ENCODE measurements at places on chromosomes 4 and X.
A peak's percentile ranks its signal among the peaks of the same experiment; 100 is the strongest.

GRCh38 chr4:78410676-78411075 lies 140.9 kb upstream of the ANXA3 start:
- DNase-seq: no peak

- no peak for DNase-seq
Measured at GRCh38 chrX:100316987-100317386, 93.1 kb downstream of the PCDH19 start.

- DNase-seq: no peak
Measured at GRCh38 chr4:102405821-102406401, 60.6 kb upstream of the SLC39A8 start.

- DNase-seq: no peak
Measured at GRCh38 chrX:11113731-11114130, 2.6 kb downstream of the HCCS start.

- DNase-seq: no peak
Measured at GRCh38 chr4:43103048-43103447, 210.5 kb downstream of the GRXCR1 start.

DNA sequence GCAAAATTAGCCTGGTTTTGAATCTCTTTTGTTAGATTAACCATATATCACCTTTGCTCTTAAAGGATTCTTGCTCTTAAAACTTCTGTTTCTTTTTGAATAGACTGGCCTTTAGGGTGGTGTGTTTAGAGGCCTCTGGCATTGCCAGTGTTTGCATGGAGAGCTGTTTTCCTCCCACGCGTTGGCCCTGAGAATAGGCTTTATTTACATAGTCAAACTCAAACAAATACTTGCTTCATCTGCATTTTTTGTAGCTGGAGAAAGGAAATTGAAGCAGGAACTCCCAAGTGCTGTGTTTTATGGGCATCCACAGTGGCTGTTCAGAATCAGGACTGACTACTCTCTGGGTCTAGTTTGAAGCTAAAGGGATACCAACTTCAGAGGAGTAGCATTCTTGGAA lies 2.7 kb downstream of the SHROOM2 start:
- DNase-seq: no peak

GRCh38 chrX:113522814-113523213 lies 682.2 kb upstream of the AMOT start:
- DNase-seq: no peak

DNA sequence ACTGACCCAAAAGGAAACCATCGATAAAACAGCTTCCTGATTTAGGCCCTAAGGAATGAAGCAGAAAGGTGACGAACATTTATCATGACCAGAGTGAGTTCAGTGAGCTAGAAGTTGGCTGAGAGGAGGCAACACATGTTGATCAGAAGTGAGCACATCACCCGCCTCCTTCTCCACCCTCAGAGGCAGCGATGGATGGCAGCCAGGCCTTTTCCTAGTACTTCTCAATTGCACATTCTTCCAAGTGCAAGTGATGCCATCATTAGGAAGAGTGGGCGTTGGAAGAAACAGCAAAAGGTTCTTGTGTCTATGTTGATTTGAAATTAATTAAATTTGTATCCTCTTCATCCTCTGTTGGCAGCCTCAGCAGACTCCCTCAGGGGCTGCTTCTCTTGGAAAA lies 51.7 kb downstream of the TMEM154 start:
- no peak for DNase-seq

DNA sequence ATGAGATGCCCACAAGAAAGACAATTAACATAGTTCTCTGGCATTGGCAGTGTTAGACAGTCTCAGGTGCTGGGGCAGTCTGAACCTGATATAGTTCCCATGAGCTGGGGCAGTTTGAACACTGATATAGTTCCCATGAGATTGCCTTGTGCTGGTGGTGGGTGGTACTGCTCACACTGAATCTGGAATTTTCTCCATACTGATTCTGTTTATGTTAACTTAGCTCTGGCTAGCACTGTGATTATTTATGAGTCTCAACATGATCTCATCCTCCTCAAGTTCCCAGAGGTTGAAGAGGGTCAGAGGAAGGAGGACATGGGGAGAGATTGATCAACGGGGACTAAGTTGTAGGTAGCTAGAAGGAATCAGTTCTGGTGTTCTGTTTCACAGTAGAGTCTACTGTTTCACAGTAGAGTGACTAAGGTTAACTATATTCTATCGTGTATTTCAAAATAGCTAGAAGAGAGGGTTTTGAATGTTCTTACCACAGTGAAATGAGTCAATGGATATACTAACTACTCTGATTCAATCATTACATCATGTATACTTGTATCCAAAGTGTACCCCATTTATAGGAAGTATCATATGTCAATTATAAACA lies 379.9 kb downstream of the ADAM29 start:
- no peak for DNase-seq

DNA sequence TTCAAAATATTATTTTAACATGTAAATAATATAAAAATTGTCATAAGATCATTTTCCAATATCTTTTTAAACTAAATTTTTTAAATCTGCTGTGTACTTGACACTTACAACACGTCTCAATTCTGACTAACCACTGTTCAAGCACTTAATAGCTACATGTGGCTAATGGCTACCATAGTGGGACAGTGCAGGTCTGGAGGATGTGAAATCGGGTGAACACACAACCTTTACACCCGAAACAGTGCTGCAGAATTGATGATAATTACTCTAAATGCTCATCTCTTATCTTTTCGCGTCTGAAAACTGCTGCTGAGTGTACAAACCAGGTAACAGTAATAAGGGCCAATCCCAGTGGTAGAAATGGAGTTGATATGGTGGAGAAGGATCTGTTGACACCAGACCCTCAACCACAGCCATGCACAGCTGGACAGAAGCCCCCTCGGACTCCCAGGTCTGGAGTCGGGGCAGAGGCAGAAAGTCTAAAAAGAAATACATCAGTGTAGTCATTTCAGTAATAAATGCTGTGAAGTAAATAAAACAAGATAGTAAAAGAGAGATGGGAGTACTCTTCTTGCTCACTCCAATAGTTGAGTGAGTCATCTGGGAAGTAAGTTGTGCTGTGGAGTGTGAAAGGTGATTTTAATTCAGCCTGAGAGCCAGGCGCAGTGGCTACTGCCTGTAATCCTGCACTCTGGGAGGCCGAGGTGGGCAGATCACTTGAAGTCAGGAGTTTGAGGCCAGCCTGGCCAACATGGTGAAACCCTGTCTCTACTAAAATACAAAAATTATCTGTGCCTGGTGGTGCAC lies 150.0 kb downstream of the CBR4 start:
- DNase-seq: no peak

DNA sequence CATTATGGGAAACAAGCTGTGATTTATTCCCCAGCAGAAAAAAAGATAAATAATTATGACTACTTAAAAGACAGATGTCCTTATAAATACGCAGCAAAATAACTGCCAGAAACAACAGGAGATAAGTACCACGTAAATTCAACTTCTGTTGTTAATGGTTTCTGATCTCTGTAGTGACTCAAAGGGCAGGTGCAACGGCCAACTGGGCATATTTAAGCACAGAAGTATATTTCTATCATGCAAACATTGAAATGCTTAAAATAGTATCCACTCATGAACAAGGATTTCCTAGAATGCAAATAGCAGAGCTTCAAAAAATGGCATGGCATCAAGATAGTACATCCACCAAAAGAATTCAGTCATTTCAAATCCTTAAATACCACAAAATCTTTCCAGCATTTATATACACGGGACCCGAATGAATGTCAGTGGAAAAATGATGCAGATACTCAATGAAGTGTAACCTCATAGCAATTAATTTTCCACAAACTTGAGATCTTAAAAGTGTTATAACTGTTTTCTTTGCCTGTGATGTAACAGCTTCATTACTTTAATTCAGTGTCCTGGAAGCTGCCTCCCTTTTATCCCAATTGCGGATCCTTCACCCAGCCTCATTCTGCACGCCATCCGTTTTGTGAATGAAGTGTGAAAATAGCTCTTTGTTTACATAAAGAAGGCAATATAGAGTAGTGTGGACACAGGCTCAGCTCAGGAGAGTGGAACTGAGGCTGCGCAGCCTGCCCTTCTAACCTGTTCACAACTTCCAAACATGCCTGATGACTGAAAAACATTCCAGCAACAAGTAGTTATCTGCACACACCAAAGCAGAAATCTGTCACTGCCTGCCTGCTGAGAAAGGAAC lies 10.2 kb downstream of the PDGFC start:
- no peak for DNase-seq

GRCh38 chr4:171622729-171623128 lies 190.5 kb upstream of the GALNTL6 start:
- no peak for DNase-seq

- no peak for DNase-seq
Measured at GRCh38 chrX:103275947-103276567, 493 bp downstream of the TCEAL5 start.

- no peak for DNase-seq
Measured at GRCh38 chrX:106415276-106415895, 196.4 kb upstream of the RADX start.

- DNase-seq: peak; percentile 80
Measured at GRCh38 chrX:151984328-151984727, 9.9 kb upstream of the GABRE start.

DNA sequence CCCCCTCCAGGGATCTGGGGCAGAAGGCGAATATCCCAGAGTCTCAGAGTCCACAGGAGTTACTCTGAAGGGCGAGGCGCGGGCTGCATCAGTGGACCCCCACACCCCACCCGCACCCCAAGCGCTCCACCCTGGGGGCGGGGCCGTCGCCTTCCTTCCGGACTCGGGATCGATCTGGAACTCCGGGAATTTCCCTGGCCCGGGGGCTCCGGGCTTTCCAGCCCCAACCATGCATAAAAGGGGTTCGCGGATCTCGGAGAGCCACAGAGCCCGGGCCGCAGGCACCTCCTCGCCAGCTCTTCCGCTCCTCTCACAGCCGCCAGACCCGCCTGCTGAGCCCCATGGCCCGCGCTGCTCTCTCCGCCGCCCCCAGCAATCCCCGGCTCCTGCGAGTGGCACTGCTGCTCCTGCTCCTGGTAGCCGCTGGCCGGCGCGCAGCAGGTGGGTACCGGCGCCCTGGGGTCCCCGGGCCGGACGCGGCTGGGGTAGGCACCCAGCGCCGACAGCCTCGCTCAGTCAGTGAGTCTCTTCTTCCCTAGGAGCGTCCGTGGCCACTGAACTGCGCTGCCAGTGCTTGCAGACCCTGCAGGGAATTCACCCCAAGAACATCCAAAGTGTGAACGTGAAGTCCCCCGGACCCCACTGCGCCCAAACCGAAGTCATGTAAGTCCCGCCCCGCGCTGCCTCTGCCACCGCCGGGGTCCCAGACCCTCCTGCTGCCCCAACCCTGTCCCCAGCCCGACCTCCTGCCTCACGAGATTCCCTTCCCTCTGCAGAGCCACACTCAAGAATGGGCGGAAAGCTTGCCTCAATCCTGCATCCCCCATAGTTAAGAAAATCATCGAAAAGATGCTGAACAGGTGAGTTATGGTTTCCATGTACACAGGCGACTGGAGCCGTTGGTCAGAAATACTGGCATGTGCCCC lies at the start of gene CXCL1:
Gene CXCL1 (plus strand): TSS at position 264 of the 926 bp plus-strand sequence. CDS start 78 bp downstream, at position 342.
- DNase-seq: no peak

DNA sequence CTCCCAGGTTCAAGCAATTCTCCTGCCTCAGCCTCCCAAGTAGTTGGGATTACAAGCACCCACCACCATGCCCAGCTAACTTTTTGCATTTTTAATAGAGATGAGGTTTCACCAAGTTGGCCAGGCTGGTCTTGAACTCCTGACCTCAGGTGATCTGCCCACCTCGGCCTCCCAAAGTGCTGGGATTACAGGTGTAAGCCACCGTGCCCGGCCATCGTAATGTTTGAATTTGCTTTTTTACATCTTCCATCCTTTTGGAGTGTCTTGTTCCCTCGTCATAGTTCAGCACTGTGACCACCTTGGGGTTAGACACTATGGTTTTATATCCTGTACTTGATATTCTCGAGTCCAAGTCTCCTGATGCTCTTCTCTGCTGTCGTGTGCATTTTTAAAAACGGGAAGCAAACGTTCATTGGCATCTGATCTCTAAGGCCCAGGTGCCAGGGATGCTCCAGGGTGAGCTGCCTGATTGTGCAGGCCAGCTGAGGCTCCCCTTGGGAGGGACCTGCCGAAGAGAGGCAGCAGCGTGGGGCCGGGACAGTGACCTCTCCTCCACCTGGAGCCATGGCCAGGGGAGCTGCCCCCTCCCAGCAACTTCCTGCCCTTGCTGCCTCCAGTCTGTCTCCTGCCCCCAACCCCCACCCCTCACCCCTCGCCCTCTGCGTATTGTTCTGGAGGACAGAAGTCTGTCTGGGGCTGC lies 16.7 kb downstream of the DGKQ start:
- no peak for DNase-seq

- no peak for DNase-seq
Measured at GRCh38 chrX:12567857-12568256, 223.4 kb upstream of the PRPS2 start.

DNA sequence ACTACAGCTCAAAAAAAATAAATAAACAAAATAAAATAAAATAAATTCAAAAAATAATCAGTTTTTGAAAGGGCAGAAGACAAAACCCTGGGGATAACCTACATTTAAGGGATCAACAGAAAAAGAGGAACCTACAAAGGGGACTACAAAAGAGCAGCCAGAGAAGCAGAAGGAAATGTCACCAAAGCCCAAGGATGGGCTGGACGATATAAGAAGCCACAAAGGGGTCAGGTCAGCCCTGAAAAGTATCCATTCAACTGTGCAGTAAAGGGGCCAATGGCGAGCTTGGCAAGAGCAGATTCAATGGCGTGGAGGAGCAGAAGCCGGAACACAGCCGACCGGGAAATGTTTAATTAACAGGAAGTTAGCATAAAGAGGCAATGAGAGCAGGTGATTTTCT lies 16.9 kb downstream of the ACOT9 start:
- DNase-seq: no peak

DNA sequence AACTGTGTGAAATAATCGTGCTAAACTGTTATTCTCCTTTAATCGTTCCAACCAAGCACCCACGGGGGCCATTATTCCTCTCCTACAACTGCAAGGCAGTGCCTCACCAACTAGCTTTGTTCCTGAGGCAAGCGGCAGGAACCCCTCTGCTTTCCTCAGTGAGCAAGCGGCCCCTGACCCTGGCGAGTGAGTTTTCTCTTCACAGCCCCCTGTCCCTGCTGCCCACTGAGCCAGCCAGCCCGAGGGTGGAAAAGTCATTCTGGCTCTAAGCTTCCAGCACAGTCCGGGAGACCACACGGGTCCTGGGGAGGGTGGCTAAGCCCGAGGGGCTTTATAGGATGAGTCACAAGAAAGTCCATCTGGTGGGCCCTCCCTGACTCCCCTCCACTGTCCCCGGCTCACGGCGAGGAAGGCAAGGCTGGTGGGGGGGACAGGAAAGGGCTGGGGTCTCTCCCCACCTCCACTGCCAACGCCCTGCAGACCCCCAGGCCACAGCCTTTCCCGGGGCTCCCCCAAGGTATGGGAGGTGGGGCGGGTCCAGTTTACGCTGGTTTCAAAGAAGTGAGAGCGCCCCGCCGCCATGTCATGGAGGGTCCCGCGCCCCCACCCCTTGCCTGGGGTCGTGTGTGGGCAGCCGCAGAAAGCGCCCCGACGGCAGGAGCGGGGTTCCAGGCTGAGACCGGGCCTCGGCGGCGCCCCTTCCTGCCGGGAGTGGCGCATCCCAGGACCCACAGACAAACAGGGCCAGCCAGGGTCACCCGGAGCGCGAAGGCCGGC lies 45.0 kb downstream of the CPLX1 start:
- no peak for DNase-seq

- no peak for DNase-seq
Measured at GRCh38 chrX:25175743-25176142, 160.0 kb upstream of the ARX start.

GRCh38 chrX:71118985-71119535 lies 664 bp downstream of the MED12 start:
- no peak for DNase-seq

- DNase-seq: no peak
Measured at GRCh38 chrX:108033890-108034289, 11.0 kb upstream of the VSIG1 start.
